ENCODE measurements at places on chromosomes 5 and 9. TPM values are rescaled to one million over a fixed set of nuclear protein-coding genes. Genes with fewer than 3 reads are reported as not detected.

Gene LCN15
- total RNA-seq: not detected

Gene GM2A
- total RNA-seq: 26.6 TPM

Gene LHX3
- total RNA-seq: not detected

Gene SCAI
- 5.8 TPM for total RNA-seq

Gene ANKRD20A1
- 0.19 TPM for total RNA-seq

Gene MLANA
- total RNA-seq: not detected

Gene SPATA31C1
- not detected for total RNA-seq

Gene SIGMAR1
- 88.6 TPM for total RNA-seq

Gene LCP2
- 33.5 TPM for total RNA-seq

Gene NUDT12
- 4.6 TPM for total RNA-seq

Gene GDA
- total RNA-seq: not detected

Gene SHOC1
- not detected for total RNA-seq

Gene TMEM174
- not detected for total RNA-seq

Gene PCDHA3
- total RNA-seq: 3.1 TPM

Gene C5orf46
- not detected for total RNA-seq

Gene FBXO4
- 8.8 TPM for total RNA-seq

Gene PAIP1
- 99.5 TPM for total RNA-seq

Gene GABRB2
- total RNA-seq: 8.0 TPM

Gene DAB2IP
- total RNA-seq: 30.0 TPM

Gene CNOT6
- 11.3 TPM for total RNA-seq

Gene NIPBL
- 55.8 TPM for total RNA-seq

Gene CD14
- 173 TPM for total RNA-seq

Gene IL33
- 60.2 TPM for total RNA-seq

Gene IFNK
- not detected for total RNA-seq

Gene BASP1
- 38.7 TPM for total RNA-seq

Gene SAPCD2
- total RNA-seq: 1.8 TPM

Gene ZNF366
- 25.2 TPM for total RNA-seq

Gene CTXN3
- not detected for total RNA-seq

Gene PIGO
- total RNA-seq: 12.5 TPM

Gene PCDHA2
- 0.47 TPM for total RNA-seq

Gene QRFP
- total RNA-seq: not detected

Gene CMYA5
- 5.2 TPM for total RNA-seq

Gene CCNO
- total RNA-seq: not detected

Gene SHB
- total RNA-seq: 10.4 TPM

Gene CCDC183
- 2.2 TPM for total RNA-seq

Gene CARTPT
- not detected for total RNA-seq

Gene C5orf58
- total RNA-seq: not detected

Gene GADD45G
- total RNA-seq: 17.3 TPM

Gene ITK
- total RNA-seq: 5.4 TPM

Gene MCIDAS
- total RNA-seq: not detected

Gene PPWD1
- total RNA-seq: 28.2 TPM

Gene IL5
- not detected for total RNA-seq

Gene SV2C
- 0.16 TPM for total RNA-seq

Gene C6
- 9.4 TPM for total RNA-seq

Gene RETREG1
- 22.5 TPM for total RNA-seq

Gene ANKRD31
- 0.37 TPM for total RNA-seq

Gene FLT4
- 9.3 TPM for total RNA-seq

Gene FGF10
- 15.7 TPM for total RNA-seq

Gene ENTREP1
- total RNA-seq: 8.0 TPM

Gene AIF1L
- total RNA-seq: 19.9 TPM

Gene GCNT1
- 5.7 TPM for total RNA-seq

Gene HTR1A
- total RNA-seq: not detected

Gene ASS1
- total RNA-seq: 250 TPM

Gene ACTBL2
- total RNA-seq: 0.12 TPM

Gene TMED7
- 83.1 TPM for total RNA-seq

Gene GALNT12
- total RNA-seq: 6.6 TPM

Measured in omental fat pad (tissue), 4 donors.